ENCODE measurements at places on chromosomes 3 and 15. TPM values are rescaled to one million over a fixed set of nuclear protein-coding genes. Genes with fewer than 3 reads are reported as not detected.

Gene CFAP161
- 6.0 TPM for total RNA-seq

- no peak overlapping the region for H3K4me3 ChIP-seq
- no peaks in the 10 kb centered on the region for H3K4me1 ChIP-seq
- H3K36me3 ChIP-seq = no peaks in the 10 kb centered on the region
- no peak overlapping the region for H3K27ac ChIP-seq
These were observed 353.8 kb downstream of the NAALADL2 start for GRCh38 chr3:175212896-175213295.

DNA sequence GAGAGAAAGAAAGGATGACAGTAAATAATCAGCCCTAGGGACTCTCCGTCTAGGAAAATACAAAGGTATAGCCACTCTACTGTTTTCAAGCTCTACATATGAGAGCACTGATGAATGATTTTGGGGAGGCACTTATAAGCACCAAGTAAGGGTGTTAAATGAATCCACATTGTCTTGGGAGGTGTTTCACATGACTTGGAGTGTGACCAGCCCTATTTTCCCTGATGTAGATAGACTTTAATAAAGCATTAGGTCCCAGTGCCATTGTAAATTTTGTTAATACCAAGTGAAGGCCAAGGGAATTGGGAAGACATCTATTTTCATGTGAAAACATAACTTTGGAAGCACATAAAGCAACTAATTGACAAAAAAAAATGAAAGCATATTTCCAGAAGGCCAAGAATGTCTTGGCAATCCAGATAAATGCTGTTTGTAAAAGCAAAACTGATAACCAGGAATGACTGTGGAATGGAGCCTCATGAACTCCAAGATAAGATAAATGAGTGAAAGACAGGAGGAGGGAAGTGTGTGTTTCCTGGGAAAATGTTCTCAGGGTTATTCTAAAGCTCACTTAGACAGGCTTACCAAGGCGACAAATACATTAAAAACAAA, 96.0 kb upstream of the MYZAP start:
- no peak overlapping the region for H3K4me3 ChIP-seq
- H3K4me1 ChIP-seq = peaks cover 3% of the 10 kb centered on the region
- H3K27me3 ChIP-seq = no peaks in the 10 kb centered on the region
- no peak overlapping the region for H3K27ac ChIP-seq

GRCh38 chr3:39082666-39083313, 24.6 kb downstream of the GORASP1 start:
- H3K27me3 ChIP-seq = no peaks in the 10 kb centered on the region
- no peak for DNase-seq
- H3K36me3 ChIP-seq = no peaks in the 10 kb centered on the region
- H3K4me3 ChIP-seq = no peak overlapping the region
- no peak overlapping the region for H3K27ac ChIP-seq

DNA sequence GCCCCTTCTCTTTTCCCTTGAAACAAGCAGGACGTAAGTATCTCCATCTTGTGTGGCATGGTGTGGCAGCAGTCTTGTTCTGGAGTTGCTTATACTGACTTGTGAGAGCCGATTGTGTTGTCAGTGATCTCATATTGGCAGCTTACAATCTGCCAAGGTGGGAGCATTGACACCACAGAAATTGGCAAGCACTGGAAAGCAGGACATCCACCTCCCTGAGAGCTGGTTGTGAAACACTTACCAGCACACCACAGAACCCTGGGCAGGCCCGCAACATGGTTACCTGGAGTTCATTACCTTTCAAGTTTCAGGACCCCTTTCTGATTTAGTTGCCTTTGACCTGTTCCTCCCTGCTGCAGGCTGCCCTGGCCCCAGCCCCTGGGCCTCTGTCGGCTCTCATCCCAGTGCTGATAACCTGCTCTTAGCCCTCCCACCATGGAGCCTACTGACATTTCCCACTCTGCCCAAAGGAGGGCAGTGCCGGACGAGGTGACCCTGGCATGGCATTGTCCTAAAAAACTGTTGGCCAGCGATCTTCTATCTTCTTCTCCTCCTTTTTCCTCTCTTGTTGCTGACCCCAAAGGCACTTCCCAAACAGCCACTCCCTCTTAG, 10.6 kb upstream of the ATP2B2 start:
- H3K4me3 ChIP-seq = no peak overlapping the region
- H3K36me3 ChIP-seq = no peaks in the 10 kb centered on the region
- DNase-seq = no peak
- no peaks in the 10 kb centered on the region for H3K4me1 ChIP-seq
- no peaks in the 10 kb centered on the region for H3K27me3 ChIP-seq

GRCh38 chr3:99551520-99551919, 86.9 kb upstream of the COL8A1 start:
- no peaks in the 10 kb centered on the region for H3K36me3 ChIP-seq
- no peaks in the 10 kb centered on the region for H3K4me1 ChIP-seq
- no peak overlapping the region for H3K27ac ChIP-seq

GRCh38 chr15:40340038-40340739, 550 bp downstream of the CCDC9B start:
- no peaks in the 10 kb centered on the region for H3K27me3 ChIP-seq
- peak; percentile 87 for DNase-seq
- H3K27ac ChIP-seq = peak overlapping the region; percentile 57
- no peaks in the 10 kb centered on the region for H3K36me3 ChIP-seq

- H3K36me3 ChIP-seq = no peaks in the 10 kb centered on the region
- H3K27ac ChIP-seq = no peak overlapping the region
- no peaks in the 10 kb centered on the region for H3K4me1 ChIP-seq
- no peaks in the 10 kb centered on the region for H3K27me3 ChIP-seq
These were observed 303.1 kb downstream of the RPLP1 start for GRCh38 chr15:69755551-69756310.

Gene TMC3
- not detected for total RNA-seq

GRCh38 chr3:63807961-63808565, 11.0 kb upstream of the C3orf49 start:
- DNase-seq = no peak
- no peaks in the 10 kb centered on the region for H3K27me3 ChIP-seq
- no peak overlapping the region for H3K4me3 ChIP-seq

- no peak overlapping the region for H3K4me3 ChIP-seq
- H3K27ac ChIP-seq = no peak overlapping the region
- no peaks in the 10 kb centered on the region for H3K36me3 ChIP-seq
- no peaks in the 10 kb centered on the region for H3K27me3 ChIP-seq
These were observed 65.1 kb downstream of the HMCES start for GRCh38 chr3:129343643-129344360.

GRCh38 chr3:151275091-151275490, 3.3 kb downstream of the P2RY14 start:
- H3K36me3 ChIP-seq = no peaks in the 10 kb centered on the region
- H3K27ac ChIP-seq = no peak overlapping the region
- no peak for DNase-seq
- H3K4me1 ChIP-seq = no peaks in the 10 kb centered on the region

DNA sequence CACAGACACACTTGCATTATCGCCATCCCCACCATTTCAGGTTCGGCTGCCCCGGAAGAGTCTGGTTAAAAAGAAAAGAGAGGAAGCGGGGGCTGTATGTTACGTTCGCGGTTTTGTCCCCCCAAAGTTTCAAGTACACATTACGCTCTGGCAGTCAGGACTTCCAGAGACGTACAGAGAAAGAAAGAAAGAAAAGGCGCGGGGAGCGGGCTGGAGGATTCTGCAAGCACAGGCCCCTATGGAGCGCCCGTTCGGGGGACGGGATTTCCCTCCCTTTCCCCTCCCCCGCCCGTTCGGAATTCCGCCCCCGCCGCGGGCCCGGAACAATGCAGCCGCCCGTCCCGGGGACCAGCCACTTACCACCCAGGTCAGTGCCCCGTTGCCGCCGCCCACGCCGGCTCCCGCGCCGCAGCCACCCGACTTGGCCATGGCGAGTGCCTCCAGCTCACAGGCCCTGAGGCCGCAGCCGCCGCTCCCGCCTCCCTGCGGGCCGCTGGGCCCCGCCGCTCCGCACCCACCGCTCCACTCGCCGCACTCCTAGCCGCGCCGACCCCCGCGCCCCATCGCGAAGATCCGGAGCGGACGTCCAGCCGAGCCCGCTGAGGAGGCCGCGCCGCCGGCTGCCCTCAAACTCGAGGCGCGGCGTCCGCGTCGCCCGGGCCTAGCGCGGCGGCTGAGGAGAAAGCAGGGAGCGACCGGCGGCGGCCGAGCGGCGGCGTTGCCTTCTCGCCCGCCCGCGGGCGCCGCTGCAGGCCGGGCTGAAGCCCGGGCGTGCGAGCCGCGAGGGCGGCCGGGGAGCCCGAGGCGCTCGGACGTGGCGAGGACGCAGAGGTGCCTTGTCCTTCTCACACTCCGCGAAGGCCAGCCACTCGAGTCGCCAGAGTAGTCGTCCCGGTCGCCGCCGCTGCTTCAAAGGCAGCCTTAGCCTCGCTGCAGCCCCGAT, 567 bp downstream of the TOP2B start:
- peak overlapping the region; percentile 71 for H3K4me3 ChIP-seq
- H3K27me3 ChIP-seq = no peaks in the 10 kb centered on the region

Gene GOLGA8S
- total RNA-seq = 0.36 TPM

GRCh38 chr3:194607592-194608389, 25.4 kb downstream of the TMEM44 start:
- no peak for DNase-seq
- H3K36me3 ChIP-seq = no peaks in the 10 kb centered on the region
- H3K27ac ChIP-seq = no peak overlapping the region
- H3K4me3 ChIP-seq = no peak overlapping the region
- no peaks in the 10 kb centered on the region for H3K27me3 ChIP-seq

Gene SPESP1
- 4.6 TPM for total RNA-seq

- no peak overlapping the region for H3K27ac ChIP-seq
- H3K36me3 ChIP-seq = no peaks in the 10 kb centered on the region
- H3K27me3 ChIP-seq = no peaks in the 10 kb centered on the region
- H3K4me1 ChIP-seq = no peaks in the 10 kb centered on the region
- DNase-seq = no peak
These were observed 89.6 kb downstream of the GMPS start for GRCh38 chr3:155960060-155960459.

- no peak for DNase-seq
- H3K36me3 ChIP-seq = no peaks in the 10 kb centered on the region
- no peaks in the 10 kb centered on the region for H3K27me3 ChIP-seq
- H3K27ac ChIP-seq = no peak overlapping the region
- no peaks in the 10 kb centered on the region for H3K4me1 ChIP-seq
- H3K4me3 ChIP-seq = no peak overlapping the region
These were observed 23.5 kb upstream of the TSC22D2 start for GRCh38 chr3:150384296-150385212.

GRCh38 chr3:62183969-62184368, 189.4 kb downstream of the FEZF2 start:
- no peak for DNase-seq
- peaks cover 15% of the 10 kb centered on the region for H3K4me1 ChIP-seq
- H3K36me3 ChIP-seq = no peaks in the 10 kb centered on the region

Gene FYCO1
- total RNA-seq = 50.1 TPM

DNA sequence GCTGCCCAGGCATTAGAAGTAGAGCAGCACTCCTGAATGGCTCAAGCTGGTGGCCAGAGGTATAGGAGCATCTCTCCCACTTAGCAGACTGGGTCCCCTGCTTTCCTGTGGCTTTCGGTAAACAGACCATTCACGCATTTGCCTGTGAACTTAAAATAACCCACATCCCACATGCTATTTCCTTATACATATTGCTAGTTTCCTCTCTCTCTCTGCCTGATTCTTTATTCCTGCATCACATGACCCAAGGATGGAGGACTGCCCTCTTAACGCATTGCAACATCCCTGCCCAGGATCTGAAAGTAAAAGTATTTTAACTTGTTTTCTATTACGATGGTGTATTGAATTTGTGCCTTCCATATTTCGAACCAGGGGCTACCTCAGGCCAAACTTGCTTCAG, 43.4 kb upstream of the NLGN1 start:
- H3K27ac ChIP-seq = no peak overlapping the region
- no peaks in the 10 kb centered on the region for H3K36me3 ChIP-seq
- no peak for DNase-seq
- H3K4me3 ChIP-seq = no peak overlapping the region
- H3K4me1 ChIP-seq = no peaks in the 10 kb centered on the region

DNA sequence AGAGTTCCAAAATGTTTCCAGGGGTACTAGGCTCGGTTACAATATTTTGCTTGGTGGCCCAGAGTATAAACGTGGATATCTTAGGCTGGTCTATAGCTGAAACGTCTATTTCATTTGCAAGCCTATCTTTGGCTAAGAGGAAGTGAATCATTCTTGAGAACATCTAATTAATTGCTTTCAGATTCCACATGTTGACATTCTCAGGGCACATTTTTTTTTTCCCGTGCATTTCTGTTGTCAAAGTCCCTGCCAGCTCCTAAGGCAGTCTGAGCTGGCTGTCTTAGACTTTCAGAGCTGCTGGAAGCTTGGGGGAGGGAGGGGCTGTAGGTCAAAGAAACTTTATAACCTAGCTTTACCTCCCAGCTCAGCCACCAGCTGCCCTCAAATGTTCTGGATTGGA, 23.2 kb upstream of the LAMP3 start:
- no peaks in the 10 kb centered on the region for H3K27me3 ChIP-seq
- DNase-seq = no peak
- H3K4me3 ChIP-seq = no peak overlapping the region

DNA sequence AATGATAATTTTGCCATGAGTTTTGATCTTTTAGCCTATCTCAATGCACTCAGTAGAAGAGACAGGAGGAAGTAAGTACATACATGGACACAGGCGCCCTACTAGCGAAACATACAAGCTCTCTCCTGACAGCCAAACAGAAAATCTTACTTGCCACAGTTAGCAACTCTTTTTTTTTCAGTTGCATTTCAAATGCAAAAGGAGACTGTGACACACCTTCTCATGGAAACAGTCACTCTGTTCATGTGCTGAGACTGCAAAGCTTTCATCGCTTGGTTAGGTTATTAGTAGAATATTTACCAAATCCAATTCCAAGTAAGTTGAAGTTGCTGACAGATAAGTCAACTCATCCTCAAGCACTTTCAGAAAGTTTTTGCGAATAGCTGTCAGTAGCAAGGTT, 223.3 kb downstream of the FOXP1 start:
- no peak overlapping the region for H3K4me3 ChIP-seq
- H3K27ac ChIP-seq = no peak overlapping the region
- no peaks in the 10 kb centered on the region for H3K36me3 ChIP-seq
- no peaks in the 10 kb centered on the region for H3K27me3 ChIP-seq
- no peak for DNase-seq
- no peaks in the 10 kb centered on the region for H3K4me1 ChIP-seq

DNA sequence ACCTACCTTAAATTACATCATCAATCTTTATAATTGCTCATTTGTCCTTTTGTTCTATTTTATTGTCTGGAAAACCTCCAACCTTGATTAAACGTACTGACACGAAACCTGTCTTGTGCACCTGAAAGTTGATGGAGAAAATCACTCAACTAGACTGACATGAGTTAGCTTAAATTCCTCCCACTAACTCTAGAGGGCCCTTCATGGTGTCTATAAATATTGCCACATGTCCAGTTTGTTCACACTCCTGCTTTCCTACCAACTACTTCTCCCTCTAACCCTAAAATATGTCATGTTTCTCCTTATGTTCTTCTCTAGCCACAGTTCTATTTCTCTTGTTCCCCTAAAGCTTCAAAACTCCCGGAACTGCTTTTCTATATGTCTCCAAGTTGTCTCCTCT, 59.8 kb upstream of the SGO1 start:
- no peaks in the 10 kb centered on the region for H3K36me3 ChIP-seq
- H3K27ac ChIP-seq = no peak overlapping the region
- DNase-seq = no peak
- no peaks in the 10 kb centered on the region for H3K27me3 ChIP-seq
- H3K4me1 ChIP-seq = no peaks in the 10 kb centered on the region
